Astrocyte of the spinal cord (primary cell): ENCODE measurements at places on chromosomes 2 and 18.

DNA sequence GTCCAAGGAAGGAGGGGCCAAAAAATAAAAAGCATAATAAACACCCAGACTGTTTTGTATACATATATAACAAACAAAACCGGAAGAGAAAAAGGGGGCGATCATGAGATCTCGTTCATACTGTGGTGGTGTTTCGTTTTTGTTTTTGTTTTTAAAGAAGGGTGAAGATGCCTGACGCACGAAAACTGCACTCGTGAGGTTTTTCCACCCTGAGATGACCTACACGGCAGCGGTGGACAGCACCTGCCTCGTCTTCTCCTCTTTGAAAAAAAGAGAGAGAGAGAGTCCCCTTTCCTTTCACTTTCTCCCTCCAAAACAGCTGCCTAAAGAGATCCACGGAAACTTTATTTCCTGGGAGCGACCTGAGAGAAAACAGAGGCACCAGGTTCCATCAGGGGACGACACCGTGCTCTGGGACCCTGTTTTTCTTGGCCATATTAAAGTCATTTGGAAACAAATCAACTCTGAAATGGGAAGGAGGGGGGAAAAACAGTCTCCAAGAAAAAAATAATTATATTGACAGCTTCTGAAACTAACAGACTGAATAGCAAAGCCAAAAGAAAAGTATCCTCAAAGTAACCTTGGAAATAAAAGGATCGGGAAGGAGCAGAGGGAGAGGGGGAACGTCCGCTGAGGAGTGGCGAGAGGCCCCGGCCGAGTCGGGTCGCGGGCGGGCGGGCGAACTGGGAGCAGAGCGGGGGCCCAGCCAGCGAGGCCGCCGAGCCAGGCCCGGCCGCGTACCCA, 3.5 kb downstream of the POU3F3 start:
- DNase-seq: peak; percentile 36

- DNase-seq: no peak
These were observed 80.6 kb downstream of the ADCYAP1 start for GRCh38 chr18:985212-985661.

- DNase-seq: no peak
These were observed 33.7 kb upstream of the COL5A2 start for GRCh38 chr2:189213250-189213649.

GRCh38 chr18:62332964-62333695, 8.0 kb downstream of the TNFRSF11A start:
- DNase-seq: no peak

- no peak for DNase-seq
These were observed 192.6 kb upstream of the TWIST2 start for GRCh38 chr2:238655198-238655860.

- DNase-seq: no peak
These were observed 243.6 kb upstream of the EPAS1 start for GRCh38 chr2:46053564-46053963.

DNA sequence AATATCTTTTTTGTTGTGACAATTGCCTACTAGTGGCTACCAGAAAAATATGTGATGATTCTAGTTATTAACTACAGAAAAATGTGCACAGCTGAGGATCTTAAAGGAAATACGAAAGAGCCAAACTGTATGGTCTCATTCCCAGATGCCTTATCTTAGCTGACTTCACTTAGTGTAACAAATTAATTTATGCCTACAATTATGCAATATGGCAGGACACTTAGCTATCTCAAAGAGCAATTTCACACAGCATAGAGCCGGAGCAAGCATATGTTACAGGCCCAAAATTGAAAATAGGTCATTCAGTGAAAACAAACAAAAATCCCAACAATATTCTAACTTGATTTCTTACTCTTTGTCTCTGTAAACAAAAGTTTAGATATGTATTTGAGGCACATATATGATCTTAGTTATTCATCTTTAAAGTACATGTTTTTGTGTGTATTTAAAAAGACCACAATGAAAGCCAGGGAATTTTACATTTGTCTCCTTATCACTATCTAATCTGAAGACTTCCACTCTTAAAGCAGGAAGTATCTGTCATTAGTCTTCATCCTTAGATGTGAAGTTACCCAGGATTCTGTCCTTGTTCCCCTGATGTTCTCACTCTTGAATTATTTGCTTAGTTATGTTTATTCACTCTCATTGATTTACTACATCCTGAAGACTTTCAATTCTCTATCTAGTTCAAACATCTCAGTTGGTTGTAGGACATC, 1579.0 kb upstream of the NXPH2 start:
- no peak for DNase-seq

DNA sequence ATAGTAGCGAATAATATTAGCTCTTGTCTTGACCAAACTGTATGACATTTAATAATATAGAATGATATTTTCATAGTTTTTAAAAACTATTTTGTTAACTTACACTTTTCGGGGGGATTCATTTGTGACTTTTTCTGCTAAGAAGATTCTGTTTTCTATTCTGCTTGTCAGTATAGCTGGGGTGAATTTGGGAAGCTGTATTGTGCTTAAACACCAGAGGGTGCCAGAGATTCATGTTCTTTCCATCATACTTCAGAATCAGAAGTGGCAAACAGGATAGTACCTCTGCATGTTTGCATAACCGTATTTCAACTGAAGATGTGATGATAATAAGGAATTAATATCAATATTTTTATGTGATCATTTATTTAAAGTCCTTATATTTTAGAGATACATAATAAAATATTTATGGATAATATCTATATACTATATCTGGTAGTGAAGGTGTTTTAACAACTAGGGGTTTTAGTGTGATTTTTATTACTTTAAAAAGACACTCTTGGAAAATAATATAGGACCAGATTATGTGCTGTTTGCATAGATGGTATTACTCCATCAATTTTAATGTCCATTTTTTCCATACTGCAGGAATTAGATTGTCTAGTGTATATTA, 81.0 kb downstream of the TAF4B start:
- DNase-seq: peak; percentile 69

DNA sequence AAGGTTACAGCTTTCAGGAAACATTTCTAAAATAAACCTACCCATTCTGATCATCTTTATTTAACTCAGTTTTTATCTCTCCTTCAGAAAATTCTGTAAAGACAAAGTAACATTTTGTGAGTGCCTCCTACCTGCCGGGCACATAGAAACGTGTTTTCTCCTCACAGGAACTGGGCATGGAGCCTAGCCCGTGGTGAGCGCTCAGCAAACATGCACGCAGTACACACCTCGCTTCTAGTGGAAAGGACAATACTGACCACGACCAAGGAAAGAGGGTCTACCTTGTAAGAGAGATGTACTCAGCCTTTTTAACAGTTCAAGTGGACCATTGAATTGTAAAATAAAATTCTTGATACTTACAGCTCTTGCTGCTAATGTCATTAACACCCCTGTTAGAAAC, 24.8 kb upstream of the KIDINS220 start:
- no peak for DNase-seq

GRCh38 chr2:42296226-42296625, 64.8 kb downstream of the COX7A2L start:
- DNase-seq: no peak
